ENCODE measurements at places on chromosomes 7 and 10.

DNA sequence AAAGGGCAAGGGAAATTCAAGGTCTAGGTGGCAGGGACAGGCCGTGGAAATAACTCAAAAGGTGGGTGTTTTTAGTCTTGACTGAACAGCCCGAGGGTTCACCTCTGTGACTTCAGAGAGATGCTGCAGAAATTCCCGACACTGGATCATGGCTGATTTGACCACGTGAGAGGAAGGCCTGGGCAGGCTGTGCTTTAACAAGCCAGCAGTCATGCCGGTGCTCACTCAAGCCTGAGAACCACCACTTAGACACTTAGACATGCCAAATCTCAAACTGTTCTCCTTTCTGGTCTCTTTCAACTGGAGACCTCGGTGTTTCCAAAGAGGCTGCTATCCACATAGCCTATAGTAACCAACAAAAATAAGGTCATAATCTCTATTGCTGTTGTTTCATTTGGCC is 15.4 kb downstream of the TECTB start:
- no peak for DNase-seq

GRCh38 chr7:1062296-1063294 is 18.2 kb downstream of the GPR146 start:
- DNase-seq: no peak

DNA sequence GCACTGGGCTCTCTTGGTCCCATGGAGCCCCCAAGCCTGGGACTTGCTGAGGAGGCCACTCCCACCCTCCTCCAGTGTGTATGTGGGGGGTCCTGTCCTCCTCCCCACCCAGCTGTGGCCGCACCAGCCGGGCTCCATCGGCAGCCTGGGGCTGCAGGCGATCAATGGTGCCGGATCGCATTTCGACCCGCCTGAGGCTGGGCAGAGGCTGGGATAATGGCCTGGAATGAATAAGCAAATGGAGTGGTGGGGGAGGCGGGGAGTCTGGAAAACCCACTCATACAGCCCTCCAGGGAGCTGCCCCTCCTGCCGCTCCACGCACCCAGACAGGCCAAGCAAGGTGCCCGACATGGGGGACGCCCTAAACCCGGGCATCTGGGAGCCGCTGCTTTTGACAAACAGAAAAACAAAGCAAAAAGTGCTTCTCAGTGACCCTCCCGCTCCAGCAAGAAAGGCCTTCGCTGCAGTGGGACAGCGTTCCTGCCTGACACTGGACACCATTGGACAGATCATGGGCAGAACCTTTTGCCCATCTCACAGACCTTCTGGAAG is 160.5 kb downstream of the NRF1 start:
- no peak for DNase-seq

GRCh38 chr7:83677180-83677866 is 28.4 kb upstream of the SEMA3E start:
- DNase-seq: peak; percentile 37

DNA sequence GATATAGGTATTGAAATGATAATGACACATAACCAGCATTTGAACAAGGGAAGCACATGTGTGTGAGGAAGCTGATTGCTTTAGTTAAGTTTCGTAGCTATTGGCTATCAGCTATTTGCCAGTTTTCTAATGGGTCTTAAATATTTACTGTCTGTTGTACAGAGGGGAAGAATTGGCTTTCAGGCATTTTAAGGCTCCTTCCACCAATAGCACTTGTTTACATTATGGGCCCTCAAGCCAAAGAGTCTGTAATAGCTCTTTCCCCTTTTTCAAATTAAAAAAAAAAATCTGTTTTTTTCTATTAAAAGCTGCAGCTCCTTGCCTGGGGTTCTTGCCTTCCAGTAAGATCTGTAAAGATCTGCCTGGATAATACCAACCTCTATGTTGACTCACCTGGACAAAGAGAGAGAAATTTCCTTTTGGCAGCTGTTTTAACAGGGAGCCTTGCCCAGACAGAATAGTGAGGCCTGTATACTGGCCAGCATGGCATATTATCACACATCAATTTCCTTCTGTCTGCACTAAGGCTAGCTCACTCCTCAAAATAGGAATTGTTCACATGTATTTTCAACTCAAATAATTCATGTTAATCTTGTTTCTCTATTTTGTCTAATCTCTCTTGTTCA is 104.7 kb upstream of the LRGUK start:
- no peak for DNase-seq

DNA sequence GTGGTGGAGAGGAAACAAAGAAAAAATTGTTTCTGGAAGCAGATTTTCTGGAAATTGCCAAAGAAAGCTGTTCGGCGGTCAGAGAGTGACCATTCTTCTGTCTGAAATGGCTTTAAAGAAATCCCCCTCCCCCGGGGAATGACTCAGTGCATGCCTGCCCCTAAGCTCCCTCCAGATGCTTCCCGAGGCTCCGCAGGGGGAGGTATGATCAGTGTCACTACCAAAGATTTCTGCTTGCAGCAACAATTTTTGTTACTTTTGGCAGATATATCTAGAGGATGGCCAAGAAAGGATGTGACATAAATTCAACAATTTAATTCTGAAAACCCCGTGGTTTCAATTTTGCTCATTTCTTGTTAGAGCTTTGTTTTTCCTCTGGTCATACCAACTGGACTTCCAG is 163.9 kb downstream of the JCAD start:
- DNase-seq: peak; percentile 69

GRCh38 chr7:4042402-4043045 is 639.6 kb upstream of the FOXK1 start:
- DNase-seq: no peak

GRCh38 chr10:59336632-59337031 is 25.7 kb downstream of the FAM13C start:
- peak; percentile 50 for DNase-seq

DNA sequence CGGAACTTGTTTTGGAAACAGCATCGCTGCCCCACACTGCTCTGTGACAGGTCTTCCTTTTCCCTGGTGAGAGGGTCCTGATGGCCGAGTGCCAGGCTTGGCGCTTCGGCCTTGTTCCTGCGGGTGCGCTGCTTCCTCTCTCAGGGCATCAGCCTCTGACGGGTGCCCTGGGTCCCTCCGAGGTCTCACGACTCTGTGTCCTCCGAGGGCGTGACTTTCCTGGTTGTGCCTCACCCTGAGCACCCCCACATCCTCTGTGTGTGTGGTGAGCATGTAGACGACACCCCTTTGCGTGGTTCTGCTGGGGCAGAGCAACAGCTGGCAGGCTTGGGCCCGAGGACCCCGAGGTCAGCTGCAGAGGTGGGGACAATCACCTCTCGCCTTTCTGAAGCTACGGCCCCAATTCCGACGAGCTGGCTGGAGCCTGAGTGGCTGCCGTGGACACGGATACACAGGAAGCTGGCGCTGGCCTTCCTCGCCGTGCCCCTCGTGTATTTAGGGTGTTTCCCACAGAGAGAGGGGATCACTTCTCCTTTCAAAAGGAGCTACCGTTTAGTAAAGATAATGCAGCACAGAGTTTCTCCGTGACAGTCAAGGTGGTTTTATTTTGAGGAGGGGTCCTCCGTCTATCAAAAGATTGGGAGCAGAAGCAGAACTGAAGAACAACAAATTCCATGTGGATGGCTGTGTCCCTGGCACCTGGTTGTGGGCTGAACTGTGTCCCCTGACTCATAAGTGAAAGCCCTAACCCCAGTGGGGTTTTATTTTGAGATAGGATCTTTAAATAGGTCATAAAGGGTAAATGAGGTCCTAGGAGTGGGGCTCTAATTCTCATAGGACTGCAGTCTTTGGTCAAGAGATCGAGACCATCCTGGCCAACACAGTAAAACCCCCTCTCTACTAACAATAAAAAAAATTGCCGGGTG is 36.2 kb upstream of the PITRM1 start:
- DNase-seq: no peak

- DNase-seq: no peak
These were observed 1.5 kb upstream of the JAKMIP3 start for GRCh38 chr10:132064082-132064755.

DNA sequence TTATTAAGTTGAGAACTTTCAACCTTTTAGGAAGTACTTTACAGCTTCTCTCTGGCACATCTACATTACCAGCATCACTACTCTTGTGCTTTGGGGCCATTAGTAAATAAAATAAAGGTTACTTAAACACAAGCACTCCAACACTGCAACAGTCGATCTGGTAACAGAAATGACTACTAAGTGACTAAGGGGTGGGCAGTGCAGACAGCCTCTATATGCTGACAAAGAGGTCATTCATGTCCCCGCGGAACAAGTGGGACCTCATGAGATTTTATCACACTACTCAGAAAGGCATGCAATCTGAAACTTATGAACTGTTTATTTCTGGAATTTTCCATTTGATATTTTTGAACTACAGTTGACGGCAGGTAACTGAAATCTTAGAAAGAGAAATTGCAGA is 111.3 kb upstream of the DNAJB12 start:
- no peak for DNase-seq

DNA sequence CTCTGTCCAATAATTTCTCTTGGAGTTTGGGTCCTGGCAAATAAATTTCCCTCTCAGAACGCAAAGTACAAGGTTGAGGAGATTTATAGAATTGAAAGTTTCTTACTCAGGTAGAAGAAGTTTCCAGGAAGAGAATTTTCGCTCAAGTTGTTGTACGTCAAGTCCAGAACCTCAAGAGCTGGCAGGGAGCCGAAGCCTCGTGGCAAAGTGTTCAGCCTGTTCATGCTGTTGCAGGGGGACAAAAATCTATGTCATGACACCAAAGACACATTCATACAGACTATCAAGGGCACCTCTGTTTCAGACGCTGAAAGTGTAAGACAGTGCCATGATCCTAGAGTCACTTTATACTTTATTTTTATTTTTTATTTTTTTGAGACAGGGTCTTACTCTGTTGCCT is 62.5 kb downstream of the RSU1 start:
- no peak for DNase-seq

DNA sequence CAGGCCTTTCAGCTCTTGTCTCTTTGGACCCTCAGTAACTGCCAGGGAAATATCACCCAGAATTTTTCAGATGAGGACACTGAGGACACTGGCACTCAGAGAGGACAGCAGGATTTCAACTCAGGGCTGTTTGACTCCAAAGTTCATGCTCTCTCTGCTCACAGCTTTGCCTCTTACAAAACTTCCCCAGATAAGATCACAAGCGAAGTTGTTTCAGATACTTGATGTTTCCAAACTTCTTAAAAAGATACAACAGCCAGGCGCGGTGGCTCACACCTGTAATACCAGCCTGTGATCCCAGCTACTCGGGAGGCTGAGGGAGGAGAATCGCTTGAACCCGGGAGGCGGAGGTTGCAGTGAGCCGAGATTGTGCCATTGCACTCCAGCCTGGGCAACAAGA is 32.4 kb upstream of the ZRANB1 start:
- DNase-seq: no peak

DNA sequence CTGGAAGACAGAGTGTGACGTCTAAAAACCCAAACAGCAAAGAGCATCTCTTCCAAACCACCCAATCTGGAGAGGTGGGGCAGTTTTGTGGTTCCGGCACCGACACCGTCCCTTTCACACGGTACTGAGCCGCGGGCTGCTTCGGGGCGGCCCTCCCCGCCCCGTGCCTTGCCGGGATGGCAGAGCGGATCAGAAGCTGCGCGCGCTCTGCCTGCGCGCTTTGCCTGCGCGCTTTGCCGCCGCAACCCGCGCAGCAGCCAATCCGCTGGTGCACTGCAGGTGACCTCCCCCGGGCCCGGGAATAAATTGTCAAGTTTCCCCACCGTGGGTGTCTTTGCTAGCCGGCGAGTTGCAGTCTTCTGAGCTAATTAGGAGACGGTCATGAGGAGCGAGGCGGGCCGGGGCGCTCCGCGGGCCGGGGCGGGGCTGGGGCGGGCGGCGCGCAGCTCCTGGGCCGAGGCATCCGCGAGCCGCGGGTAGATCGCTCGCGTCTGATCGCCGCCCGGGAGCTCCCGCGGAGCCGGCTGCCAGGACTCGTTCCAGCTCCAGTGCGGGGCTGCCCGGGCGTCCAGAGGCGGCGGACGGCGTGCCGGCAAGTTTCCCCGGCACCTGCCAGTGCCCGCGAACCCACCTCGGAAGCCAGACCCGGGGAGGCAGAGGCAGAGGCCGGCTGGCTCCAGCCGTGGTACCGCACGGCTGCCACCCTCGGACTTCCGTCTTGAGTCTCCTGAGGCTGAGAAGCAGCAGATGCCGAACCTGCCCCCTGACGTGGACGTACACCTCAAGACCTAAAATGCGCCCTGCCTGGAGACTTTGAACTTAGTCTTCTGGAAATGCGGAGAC is 536.0 kb upstream of the GALNT17 start:
- no peak for DNase-seq

- DNase-seq: no peak
These were observed 136.0 kb downstream of the KIF20B start for GRCh38 chr10:89837165-89838043.

DNA sequence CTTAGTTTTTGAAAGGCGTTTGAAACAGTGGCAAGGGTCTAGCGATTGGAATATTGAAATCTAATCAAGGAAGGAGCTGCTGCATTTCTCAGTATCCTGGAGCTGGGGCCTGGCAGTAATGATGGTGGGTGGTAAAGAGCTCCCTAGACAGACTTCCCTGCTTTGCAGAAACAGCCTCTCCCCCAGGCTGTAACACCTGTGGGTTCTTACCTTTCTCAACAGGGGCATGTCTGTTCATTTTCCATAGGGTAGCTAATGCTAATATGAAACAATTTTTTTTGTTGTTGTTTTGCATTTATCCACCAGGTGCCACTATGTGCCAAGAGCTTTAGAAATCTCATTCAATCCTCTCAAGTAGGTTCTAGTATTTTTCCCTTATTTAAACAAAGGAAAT is 345.5 kb downstream of the REEP3 start:
- DNase-seq: no peak

DNA sequence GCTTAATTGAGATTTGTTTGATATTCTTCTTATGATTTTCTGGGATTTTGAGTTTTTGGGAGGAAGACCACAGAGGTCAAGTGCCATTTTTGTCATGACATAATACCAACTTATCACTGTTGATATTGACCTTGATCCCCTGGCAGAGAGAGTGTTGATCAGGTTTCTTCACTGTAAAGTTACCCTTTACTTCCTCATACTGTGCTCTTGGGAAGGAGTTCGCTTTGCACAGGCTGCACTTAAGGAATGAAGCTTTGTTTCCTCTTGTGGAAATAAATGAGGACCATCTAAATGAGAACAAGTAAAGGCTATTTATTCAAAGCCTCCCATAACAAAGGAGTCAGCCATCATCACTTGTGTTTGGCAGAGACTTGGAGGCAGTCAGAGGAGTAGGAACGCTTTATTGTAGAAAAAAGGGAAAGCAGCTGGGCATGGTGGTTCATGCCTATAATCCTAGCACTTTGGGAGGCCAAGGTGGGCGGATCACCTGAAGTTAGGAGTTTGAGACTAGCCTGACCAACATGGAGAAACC is 16.1 kb downstream of the ST7 start:
- DNase-seq: no peak

DNA sequence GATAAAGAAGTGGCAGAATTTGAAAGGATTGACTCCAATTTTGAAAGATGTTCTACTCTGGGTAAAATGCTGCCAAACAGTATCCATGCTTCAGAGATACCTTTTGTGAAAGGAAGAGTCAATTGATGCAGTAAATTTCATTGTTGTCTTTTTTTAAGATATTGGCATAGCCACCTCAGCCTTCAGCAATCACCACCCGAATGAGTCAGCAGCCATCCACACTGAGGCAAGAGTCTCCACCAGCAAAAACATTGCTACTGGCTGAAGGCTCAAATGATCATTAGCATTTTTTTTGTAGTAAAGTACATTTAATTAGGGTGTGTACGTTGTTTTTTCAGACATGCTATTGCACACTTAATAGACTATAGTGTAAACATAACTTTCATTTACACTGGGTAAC is 31.7 kb upstream of the CYP26C1 start:
- DNase-seq: no peak

GRCh38 chr10:44929356-44930255 is 18.5 kb downstream of the TMEM72 start:
- no peak for DNase-seq

Data from GM04503 (cell line).